T-helper 17 cell (primary cell): ENCODE measurements at places on chromosomes 12 and 14. TPM values are rescaled to one million over a fixed set of nuclear protein-coding genes. Genes with fewer than 3 reads are reported as not detected.

Gene RFLNA
- not detected for total RNA-seq

Gene DIO2
- not detected for total RNA-seq

Gene PPP1R36
- total RNA-seq = not detected

Gene RNASE1
- total RNA-seq = not detected

Gene EIF2S3B
- total RNA-seq = 0.50 TPM

Gene SIX4
- total RNA-seq = not detected

Gene TTC7B
- 28.3 TPM for total RNA-seq

Gene LHX5
- not detected for total RNA-seq

Gene SLC6A15
- not detected for total RNA-seq
